GM12878 (cell line): ENCODE measurements at places on chromosomes 16 and 17. TPM values are rescaled to one million over a fixed set of nuclear protein-coding genes. Genes with fewer than 3 reads are reported as not detected.

GRCh38 chr16:75319513-75320411 is 68.3 kb upstream of the BCAR1 start:
- DNase-seq: peak; percentile 78

GRCh38 chr17:18260332-18261145 is at the start of gene MIEF2:
TSS of gene MIEF2 (plus strand) at chr17:18260662. CDS start at chr17:18262721, 2,059 bp downstream.
- peak; percentile 80 for DNase-seq

GRCh38 chr16:55661941-55662643 is 6.3 kb downstream of the SLC6A2 start:
- DNase-seq: no peak

DNA sequence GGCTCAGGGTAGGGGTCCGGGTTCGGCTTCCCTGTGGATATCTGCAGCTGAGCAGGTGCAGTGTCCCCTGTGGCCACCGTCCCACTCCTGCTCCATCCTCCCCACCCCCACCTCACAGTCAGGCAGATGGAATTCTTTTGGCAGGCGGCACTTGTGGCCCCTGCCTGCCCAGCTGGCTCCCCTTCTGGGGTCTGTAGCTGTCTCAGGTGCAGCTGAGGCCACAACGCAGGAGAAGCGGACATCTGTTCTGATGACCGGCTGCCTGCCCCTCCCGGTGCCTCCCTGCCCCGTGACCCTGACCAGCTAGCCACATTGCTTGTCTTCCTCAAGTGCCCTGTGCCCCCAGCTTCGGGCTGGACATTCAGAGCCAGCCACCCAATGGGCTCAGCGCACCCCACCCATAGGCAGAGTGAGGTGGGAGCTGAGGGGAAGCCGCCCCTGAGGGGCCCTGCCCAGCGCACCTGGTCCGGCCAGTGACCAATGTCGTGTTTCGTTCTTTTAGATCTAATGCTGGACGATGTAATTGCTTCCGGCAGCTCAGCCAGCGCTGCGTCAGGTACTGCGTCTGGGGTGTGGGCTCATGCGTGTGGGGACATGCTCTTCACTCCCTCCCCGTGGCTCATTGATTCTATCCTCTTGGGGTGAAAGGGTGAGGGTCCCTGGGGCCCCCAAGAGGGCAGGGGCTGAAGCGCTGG is 25.2 kb upstream of the ABCC3 start:
- no peak for DNase-seq

GRCh38 chr17:76909971-76910760 is 42.0 kb downstream of the MGAT5B start:
- DNase-seq: no peak

PHLPP2 gene
- 10.8 and 13.2 TPM in 2 replicates for total RNA-seq

- DNase-seq: no peak
Observed at GRCh38 chr16:22232277-22233036, 26.4 kb downstream of the EEF2K start.

TMC7 gene
- not detected in 2 replicates for total RNA-seq

DNA sequence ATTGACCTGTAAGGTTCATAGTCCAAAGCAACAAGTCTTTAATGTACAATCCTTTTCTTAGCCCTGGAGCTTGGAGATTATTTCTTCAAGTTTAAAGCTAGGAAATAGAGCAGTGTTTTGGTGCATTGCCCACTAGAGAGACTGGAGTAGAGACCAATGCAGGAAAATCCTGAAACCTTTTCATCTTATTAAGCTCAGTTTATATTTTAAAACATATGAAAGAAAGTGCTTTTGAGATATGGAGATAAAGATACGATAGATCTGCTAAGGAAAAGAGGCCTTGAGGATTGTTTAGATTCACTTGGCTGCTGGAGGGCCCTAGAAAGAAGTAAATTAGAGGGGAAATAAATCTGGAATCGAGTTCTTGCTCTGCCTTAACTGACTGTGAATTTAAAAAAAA is 212.0 kb downstream of the GRIN2A start:
- DNase-seq: no peak

DNA sequence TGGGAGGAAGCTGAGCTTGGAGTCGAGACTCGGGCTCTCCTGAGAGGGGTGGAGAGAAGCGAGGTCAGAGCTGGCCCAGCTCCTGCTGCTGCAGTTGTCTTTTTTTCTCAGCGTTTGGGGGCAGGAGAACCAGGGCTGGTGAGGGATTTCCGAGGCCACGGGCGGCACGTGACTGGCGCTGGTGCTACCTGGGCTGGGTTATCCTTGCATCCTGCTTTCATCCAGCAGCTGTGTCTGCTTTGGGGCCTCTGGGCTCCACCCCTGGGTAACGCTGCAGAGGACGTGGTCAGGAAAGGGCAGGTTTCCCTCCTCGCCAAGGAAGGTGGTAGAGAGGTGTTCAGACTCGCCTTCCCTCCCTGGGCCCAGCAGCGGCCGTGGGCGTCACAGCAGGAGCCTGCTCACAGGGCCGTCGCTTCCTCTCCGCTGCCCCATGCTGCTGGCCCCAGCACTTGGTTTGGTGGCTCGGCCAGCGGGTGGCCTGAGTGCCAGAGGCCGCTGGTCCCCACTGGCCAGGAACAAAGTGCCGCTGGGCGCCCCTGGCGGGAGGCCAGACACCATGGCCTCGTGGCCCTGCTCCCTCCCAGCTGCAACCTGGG is 22.5 kb downstream of the GSE1 start:
- no peak for DNase-seq

DNA sequence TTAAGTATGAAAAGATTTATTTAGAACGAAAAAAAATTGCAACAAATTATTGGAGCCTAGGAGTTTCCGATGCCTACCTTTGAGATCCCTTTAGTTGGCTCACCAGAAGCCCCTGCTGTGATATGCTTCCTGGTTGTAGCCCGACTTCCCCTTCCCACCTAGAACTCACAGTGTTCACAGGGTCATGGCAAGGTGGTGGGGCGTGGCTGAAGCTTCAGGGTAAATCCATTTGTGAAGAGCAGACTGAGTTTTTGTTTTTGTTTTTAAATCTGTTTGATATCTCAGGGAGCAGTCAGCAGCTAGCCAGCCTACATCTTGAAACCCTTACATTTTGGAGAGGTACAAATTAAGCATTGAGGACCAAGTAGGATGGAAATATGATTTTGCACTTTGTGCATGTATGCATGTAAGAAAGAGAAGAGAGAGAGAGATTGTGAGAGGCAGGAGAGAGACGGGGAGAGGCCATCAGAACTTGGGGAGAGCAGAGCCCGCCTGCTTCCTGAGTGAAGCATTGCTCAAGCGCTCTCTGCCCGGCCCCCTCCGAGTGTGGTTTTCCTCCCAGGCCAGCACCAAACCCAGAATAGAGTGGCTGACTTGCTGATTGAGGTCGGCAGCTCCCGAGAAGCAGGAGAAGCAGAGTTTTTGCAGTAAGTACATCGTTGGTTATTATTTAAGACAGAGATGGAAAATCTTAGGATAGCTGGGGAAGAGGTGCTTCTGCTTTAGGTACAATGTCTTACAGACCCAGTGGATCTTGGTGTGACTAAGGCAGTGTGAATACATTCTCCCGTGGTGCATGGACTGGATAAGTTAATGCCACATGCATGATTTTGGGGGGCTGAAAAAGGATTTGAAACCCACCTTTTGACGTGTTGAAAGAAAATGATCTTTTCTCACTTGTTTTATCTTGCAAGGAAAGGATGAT is 64.2 kb downstream of the SPECC1 start:
- DNase-seq: no peak
